Fibroblast of skin of right biceps (primary cell): ENCODE measurements at places on chromosomes 5 and 9.

DNA sequence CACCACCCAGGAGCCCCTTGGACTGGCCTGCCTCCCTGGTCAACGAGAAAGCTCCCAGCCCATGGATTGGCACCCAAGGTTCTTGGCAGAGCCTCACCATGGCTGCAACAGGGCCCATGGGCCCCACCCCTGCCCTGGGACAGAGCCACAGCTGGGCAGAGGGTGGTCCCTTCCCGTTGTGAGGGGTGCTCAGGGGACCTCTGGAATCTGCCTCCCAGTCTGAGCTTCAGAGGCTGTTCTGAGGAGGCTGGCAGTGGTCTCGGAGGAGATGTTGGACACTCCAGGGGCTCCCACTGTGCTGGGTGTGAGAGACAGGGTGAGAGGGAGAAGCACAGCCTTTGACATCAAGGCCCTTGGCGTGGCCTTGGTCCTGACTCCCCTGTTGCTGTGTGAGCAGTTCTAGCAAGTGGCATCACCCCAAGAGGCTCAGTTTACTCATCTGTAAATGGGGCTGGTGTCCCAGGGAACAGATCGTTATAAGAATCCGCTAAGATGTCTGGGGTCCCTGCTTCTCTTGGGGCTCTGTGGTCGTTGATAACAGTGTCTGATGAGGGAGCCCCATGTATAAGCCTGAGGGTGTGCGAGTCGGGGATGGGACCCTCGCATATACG lies 33.0 kb downstream of the LHX3 start:
- no peak for DNase-seq

DNA sequence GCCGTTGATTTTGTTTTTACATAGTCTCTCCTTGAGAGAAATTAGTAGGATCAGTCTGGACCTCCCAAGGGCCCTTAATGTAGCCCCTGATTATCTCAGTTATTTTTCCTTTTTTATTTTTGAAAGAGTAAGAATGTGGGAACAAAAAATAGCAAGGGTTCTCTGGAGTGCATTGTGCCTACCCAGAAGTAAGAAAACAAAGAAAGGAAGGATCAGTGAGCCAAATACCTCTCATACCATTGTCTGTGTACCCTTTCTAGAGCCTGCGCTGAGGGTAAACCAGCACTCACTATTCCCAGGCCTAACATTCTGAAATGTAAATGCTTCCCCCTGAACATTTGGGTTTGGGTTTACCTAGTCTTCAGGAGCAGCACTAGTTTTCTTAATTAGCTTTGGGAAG lies 213.0 kb upstream of the TARS1 start:
- DNase-seq: no peak

DNA sequence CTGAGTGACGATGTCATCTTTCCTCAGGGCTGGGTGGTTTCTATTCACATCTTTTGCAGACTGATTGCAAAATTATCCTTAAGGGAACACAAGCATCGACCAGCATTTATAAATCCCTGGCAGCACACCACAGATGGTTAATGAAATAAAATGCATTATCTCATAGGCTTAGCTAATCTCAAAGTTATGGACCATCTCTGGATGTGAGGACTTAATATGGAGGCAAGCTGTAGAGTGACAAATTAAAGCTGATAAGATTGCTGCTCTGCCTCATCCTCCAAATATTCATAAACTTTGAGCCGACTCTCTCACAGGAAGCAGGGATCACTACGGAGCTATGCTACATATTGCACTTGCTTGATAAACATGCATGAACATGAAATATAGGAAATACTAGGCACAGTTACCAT lies 663.2 kb upstream of the RGMB start:
- peak; percentile 94 for DNase-seq

DNA sequence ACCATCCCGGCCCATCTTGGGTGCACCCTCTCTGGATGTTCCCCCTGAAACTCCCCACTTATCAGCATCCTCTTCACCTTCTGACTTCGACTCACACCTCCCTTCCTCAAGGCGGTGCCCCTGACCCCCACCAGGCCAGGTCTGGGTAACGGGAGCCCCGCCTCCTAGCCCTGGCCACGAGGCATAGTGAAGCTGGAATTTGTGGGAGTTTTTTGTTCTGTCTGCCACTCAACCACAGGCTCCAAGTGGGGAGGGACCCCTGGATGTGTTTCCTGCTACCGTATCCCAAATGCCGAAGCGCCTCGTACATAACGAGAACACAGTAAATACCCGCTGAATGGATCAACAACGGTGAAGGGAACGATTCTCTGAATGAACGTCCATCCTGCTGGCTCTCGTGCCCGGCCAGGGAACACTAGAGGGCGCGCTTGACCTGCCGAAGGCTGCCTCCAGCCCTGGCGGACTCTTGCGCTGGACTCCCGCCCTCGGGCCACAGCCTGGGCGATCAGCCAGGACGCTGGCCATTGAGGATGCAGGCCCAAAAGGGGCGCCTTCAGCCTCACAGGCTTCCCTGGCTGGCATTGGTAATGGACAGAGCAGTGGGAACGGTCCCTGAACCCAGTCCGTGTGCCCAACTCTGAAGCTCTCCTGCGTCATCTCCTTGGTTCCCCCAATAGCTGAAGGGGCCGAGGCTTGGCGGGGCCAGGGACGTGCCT lies 47.3 kb upstream of the PHYKPL start:
- DNase-seq: peak; percentile 60

GRCh38 chr5:1523793-1524480 lies at the start of gene LPCAT1:
LPCAT1 (minus strand) TSS chr5:1523960; CDS start chr5:1523844, 116 bp downstream.
- peak; percentile 77 for DNase-seq

DNA sequence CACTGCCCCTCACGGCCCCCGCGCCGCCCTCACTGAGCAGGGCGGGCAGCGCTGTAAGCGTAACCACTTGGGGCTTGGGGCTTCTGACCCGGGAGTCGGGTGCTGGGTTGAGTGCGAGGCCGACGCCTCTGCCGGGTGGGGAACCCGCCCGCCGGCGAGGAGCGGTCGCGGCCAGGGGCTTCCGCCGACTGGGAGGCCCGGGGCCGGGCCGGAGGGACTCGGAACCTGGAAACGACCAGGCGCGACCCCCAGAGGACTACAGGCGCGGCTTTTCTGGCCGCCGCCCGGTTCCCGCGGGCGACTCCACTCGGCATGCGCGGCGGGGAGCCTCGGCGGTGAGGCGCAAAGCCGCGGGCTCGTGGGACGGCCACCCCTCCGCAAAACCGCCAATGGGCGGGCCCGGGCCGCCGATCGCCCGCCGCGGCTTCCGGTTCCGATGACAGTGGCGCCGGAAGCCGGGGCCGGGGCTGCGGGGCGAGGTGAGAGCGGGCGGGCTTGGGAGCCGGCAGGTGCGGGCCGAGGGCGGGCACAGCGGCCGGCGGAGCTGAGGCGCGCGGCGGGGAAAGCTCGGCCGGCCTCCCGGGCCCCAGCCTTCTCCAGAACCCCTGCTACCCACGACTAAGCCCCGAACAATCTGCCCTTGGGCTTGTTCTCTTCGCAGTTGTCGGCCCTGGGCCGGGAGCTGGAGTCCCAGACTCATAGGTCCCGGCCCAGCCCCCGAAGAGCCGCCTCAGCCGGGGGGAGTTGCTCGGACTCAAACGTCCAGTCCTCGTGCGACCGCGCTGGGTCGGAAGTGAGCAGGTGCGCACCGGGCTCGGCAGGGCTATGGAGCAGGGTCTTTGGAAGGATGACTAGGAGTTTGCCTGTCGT lies at the start of gene RMND5B:
RMND5B (plus strand) TSS at position 439 of the 870 bp plus-strand sequence. CDS start 7,106 bp downstream, outside the sequence.
- DNase-seq: peak; percentile 81

- no peak for DNase-seq
Measured at GRCh38 chr5:14351086-14351661, 208.0 kb downstream of the TRIO start.

DNA sequence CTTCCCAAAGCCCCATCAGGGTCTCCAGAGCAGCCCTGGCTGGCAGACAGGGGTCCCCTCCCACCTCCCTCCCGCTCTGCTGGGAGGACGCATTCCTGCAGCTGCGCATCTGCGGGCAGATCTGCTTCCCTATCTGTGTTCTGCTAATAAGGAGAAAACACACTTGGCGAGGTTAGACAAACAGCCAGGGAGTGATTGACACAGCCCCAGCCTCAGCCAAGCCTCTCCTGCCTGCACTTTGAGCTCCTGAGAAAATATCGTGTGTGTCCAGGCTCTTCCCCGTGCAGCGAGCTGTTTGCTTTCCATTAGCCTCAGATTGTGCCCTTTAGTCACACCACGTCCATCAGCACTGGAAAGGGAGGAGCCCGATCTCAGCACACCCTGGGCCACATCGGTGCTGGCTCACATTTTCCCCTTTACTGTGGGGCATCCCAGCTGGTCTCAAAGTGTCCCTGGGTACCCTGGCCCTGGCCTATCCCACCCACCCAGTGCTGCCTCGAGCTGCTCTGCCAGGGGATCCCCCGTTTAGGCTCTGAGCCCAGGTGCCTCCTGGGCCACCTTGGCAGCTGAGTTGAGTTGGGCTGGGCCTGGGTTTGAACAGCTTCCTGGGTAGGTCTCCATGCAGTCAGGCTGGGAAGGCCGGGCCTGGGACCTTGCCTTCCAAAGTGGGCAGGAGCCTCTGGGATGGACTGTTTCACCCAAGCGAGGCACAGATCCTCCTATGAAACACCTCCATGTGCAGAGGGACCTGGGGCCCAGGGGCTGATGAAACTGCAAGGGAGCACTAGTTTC lies 61.1 kb downstream of the BARX1 start:
- no peak for DNase-seq

DNA sequence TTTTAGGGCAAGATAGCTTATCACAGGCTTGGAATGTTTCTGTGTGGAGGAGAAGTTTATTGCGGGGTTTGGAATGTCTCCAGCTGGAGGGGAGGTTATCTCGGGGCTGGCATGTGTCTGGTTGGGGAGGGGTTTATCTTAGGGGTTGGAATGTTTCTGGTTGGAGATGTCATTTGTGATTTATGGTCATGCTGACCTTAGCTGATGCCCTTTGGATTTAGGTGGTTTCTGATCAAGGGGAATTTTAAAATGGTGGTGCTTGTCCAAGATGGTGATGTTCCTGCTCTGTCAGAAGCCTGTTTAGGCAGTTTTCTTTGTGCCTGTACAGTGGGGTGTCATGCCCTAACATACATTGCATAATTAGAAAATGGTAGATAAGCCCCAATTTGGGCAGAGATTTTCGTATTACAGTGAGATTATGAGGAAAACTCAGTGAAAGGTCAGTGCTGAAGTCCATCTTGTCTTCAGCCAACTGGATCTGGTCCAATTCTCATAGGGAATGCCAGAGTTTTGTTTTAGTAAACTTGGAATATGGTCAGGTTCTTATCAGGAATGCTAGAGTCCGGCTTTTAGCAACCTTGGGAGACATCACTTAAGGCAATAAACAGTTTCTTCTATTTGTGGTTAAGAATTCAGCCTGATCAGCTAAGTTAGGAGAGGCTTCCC lies 14.3 kb downstream of the CDK20 start:
- peak; percentile 37 for DNase-seq

GRCh38 chr9:1048231-1048619 lies 1.9 kb upstream of the DMRT2 start:
- DNase-seq: no peak

DNA sequence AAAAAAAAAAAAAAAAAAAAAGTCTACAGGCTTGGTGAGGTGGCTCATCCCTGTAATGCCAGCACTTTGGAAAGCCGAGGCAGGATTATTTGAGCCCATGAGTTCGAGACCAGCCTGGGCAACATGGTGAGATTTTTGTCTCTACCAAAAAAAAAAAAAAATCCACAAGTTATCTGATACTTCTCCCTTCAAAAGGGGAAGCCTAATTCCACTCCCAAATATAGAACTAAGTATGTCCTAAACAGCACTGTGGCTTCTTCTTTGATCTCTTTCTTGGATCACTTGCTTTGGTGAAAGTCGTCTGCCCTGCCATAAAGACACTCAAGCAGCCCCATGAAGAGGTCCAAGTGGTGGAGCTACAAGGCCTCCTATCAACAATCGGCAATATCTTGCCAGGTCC lies 18.8 kb upstream of the STING1 start:
- no peak for DNase-seq

- no peak for DNase-seq
Measured at GRCh38 chr5:82704381-82704780, 372.8 kb downstream of the TMEM167A start.
